ENCODE measurements at places on chromosomes 2 and 18. TPM values are rescaled to one million over a fixed set of nuclear protein-coding genes. Genes with fewer than 3 reads are reported as not detected.

SKA1 gene
- polyA plus RNA-seq, result 0.19 TPM

PUM2 gene
- 48.6 TPM for polyA plus RNA-seq

CNDP1 gene
- 0.20 TPM for polyA plus RNA-seq

DOK6 gene
- 9.0 TPM for polyA plus RNA-seq

HMSD gene
- not detected for polyA plus RNA-seq

C2orf72 gene
- polyA plus RNA-seq, result 0.91 TPM

DNAH6 gene
- 0.58 TPM for polyA plus RNA-seq

TMEM178A gene
- polyA plus RNA-seq, result 1.3 TPM

KRTCAP3 gene
- 12.7 TPM for polyA plus RNA-seq

CFAP221 gene
- 0.09 TPM for polyA plus RNA-seq

INHBB gene
- 11.2 TPM for polyA plus RNA-seq

MLPH gene
- 14.2 TPM for polyA plus RNA-seq

TLK1 gene
- polyA plus RNA-seq, result 23.3 TPM

SGPP2 gene
- polyA plus RNA-seq, result 1.9 TPM

LDLRAD4 gene
- polyA plus RNA-seq, result 13.8 TPM

SULT1C2 gene
- polyA plus RNA-seq, result 0.15 TPM

UGT1A8 gene
- 0.56 TPM for polyA plus RNA-seq

DYNAP gene
- not detected for polyA plus RNA-seq

GCG gene
- polyA plus RNA-seq, result not detected

SIX3 gene
- not detected for polyA plus RNA-seq

SPC25 gene
- polyA plus RNA-seq, result 0.32 TPM

ASAP2 gene
- 10.2 TPM for polyA plus RNA-seq

CEBPZ gene
- 41.1 TPM for polyA plus RNA-seq
